ENCODE measurements at places on chromosomes 12 and 14. TPM values are rescaled to one million over a fixed set of nuclear protein-coding genes. Genes with fewer than 3 reads are reported as not detected.

Gene NXPH4
- 0.49 TPM for total RNA-seq

Gene DIO3
- total RNA-seq, result not detected

Gene CD69
- total RNA-seq, result 1,130 TPM

Gene SIX6
- total RNA-seq, result not detected
